ENCODE measurements at places on chromosomes 12 and 14.

DNA sequence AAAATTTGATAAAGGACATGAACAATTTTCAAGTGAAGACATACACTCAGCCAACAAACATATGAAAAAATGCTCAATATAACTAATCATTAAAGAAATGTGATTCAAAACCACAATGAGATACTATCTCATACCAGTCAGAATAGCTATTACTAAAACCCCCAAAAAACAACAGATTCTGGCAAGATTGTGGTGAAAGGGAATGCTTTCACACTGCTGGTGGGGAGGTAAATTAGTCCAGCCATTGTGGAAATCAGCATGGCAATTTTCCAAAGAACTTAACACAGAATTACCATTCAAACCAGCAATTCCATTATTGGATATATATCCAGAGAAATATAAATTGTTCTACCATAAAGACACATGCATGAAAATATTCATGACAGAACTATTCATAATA, 18.7 kb upstream of the TAS2R14 start:
- no peak for DNase-seq

DNA sequence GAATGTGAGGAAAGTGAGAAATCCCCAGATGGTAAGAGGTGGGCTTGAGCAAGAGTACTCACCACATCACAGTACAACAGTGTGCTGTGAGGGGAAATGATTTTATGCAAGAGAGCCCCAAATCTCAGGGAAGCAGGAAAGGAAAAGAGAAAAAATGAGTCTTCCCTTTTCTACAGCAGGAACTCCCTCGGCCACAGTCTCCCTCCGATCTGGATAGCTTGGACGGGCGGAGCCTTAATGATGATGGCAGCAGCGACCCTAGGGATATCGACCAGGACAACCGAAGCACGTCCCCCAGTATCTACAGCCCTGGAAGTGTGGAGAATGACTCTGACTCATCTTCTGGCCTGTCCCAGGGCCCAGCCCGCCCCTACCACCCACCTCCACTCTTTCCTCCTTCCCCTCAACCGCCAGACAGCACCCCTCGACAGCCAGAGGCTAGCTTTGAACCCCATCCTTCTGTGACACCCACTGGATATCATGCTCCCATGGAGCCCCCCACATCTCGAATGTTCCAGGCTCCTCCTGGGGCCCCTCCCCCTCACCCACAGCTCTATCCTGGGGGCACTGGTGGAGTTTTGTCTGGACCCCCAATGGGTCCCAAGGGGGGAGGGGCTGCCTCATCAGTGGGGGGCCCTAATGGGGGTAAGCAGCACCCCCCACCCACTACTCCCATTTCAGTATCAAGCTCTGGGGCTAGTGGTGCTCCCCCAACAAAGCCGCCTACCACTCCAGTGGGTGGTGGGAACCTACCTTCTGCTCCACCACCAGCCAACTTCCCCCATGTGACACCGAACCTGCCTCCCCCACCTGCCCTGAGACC, 7.8 kb downstream of the ATN1 start:
- DNase-seq = no peak

- no peak for DNase-seq
Measured at GRCh38 chr14:99316281-99317163, 44.5 kb upstream of the BCL11B start.

- peak; percentile 53 for DNase-seq
Measured at GRCh38 chr12:70007687-70008086, 182.7 kb downstream of the MYRFL start.

DNA sequence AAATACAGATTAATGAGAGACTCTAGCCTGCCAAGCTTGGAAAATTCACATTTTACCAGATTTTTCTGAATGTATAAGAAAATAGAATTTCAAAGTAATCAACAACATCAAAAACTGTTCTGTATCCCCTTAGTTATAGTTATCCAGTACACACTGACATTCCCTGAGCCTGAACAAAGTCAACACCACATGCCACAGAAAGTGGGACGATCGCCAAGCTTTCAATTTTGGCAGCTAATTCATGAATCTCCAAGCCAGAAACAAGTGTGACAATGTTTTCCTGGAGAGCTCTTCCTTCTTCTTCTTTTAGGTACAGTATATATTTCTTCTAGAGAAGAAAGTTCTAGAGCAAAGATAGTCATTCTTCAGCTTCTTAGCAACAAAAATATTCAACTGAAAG, 290.2 kb downstream of the PRKD1 start:
- no peak for DNase-seq

- DNase-seq = no peak
Measured at GRCh38 chr14:99234961-99235571, 36.9 kb downstream of the BCL11B start.

DNA sequence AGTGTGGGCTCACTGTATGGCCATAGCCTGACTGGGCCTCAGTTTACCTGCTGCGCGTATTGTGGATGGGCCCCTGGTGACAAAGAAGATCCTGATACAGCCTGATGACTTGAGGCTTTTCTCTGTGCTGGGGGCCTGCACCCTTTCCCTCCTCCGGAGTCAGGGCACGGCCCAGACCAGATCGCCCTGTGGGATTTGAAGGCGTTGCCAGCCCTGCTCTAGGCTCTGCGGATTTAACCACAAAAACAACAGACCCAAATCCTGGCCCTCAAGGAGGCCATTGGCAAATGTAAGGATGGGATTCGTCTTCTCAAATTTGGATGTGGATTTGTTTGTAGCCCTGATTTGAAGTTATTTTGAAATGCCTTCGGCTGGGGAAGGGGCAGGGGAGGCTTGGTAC, 195.8 kb downstream of the TSPAN9 start:
- DNase-seq = no peak

DNA sequence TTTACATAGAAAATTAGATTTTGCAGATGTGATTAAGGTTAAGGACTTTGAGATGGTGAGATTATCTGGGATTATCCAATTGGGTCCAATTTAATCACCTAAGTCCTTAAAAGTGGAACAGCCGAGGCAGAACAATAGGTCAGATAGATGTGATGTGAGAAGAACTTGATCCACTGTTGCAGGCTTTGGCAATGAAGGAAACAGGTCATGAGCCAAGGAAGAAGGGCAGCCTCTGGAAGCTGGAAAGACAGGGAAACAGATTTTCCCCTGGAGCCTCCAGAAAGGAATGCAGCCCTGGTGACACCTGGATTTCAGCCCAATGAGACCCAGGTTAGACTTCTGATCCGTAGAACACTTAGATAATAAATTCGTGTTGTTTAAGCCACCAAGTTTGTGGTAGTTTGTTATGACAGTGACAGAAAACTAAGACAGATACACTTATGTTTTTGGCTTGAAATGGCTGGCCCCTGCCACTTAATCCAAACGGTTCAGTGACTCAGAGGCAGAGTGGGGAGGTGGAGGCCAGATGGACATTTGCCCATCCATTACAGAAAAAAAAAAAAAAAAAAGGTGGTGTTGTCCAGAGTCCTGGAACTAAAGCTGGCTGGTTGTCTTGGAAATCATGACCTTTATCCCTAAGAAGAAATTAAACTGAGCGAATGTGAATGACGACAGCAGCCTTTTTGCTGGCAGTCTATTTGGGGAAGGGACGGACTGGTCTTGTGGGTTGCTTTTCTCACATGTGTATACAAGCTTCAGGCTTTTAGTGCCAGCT, 181.9 kb upstream of the NRXN3 start:
- no peak for DNase-seq

- no peak for DNase-seq
Measured at GRCh38 chr12:24938341-24938740, 10.6 kb downstream of the BCAT1 start.

DNA sequence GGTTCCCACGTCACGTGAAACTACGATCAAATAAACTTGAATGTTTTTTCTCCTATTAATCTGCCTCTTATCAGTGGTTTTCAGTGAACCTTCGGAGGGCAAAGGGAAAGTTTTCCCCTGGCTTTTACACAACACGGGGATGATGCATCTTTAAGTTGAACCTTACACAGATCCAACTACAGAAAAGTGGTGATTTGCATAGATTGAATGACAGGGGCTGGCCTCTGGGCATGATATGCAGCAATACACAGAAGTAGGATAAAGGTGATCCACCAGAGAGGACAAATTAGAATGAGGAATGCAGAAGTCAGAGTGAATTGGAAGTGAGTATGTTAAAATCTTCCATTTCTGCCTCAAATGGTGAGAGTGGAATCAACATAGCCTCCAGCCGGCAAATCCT, 11.6 kb downstream of the GSG1 start:
- no peak for DNase-seq

- no peak for DNase-seq
Measured at GRCh38 chr12:98379106-98379505, 136.3 kb upstream of the TMPO start.
